Esophagus squamous epithelium (tissue), 5 donors: ENCODE measurements at places on chromosomes 12 and 14.

DNA sequence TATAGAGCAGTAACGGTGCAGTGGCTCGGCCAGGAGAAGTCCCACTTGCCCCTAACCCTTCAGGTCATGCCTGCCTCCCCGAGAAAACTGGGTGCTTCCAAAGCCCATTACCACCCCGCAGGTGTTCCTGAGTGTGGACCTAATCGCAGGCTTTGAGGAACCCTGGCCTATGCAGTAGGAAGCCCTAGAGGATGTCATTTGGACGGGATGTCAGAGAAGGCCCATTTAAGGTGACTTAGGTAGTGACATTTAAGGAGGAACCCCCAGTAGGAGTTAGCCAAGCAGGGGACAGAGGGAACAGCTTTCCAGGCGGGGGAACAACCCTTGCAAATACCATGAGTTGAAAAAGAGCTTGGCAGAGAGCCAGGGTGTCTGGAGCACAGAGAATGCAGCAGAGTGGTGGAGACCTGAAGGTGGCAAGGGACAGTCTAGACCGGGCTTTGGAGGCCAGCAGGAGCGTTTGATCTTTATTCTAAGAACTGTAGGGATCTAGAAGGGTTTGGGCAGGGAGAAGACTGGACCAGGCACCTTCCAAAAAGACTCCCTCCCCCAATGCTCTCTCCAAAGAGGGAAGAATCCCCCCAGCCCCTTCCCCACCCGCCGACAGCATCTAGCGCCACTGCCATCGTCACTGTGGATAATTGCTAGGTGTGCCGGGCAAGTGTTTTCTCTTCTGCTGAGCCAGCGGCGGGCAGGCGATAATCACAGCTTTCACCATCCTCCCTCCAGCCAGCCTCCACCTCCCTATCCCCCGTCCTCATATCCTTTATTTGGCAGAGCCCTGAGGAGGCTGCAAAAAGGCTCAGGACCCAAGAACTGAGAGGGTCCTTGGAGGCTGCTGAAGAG, 33.3 kb upstream of the BEGAIN start:
- DNase-seq, result no peak

DNA sequence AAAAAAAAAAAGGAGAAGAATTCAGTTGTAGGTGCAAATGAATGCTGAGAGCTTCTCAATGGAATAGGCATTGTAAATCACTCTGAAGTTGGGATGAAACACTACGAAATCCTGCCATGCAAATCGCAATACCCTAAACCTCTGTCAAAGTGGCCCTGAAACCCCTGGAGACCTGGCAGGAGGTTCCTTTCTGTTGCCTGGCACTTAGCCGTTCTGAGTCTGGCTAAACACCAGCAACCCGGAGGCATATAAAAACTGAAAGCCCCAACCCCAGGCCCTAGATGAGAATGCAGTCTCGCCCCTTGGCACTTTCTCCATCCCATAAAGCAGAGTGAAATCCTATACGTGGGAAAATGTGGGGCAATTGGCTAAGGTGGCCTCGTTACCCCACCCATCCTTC, 151.5 kb upstream of the PARP11 start:
- no peak for DNase-seq

- DNase-seq, result no peak
Measured at GRCh38 chr12:83261998-83262397, 575.3 kb downstream of the TMTC2 start.

DNA sequence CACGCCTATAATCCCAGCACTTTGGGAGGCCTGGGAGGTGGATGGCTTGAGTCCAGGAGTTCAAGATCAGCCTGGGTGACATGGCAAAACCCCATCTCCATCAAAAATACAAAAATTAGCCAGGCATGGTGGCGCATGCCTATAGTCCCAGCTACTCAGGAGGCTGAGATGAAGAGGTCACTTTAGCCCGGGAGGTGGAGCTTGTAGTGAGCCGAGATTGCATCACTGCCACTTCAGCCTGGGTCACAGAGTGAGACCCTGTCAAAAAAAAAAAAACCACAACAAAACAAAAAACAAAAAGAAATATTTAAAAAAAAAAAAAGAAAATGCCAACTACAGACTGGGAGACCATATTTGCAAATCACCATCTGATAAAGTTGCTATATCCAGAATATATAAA, 17.5 kb downstream of the WDR89 start:
- no peak for DNase-seq

DNA sequence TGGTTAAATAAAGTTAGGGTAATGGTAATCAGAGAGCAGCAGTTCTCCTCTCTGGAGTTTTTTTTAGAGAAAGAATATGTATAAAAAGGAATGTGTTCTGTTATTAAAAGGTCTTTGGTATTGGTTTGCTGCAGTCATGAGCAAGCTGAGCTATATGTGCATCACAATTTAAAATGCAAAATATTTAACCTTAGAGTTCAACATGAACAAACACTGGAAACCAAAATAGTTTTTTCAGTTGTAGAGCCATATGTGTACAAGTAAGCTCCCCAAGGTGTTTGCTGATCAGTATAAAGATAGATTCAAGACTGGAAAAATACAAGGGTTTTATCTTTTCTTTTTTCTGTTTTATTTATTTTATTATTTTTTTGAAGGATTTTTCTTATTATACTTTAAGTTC, 245.0 kb downstream of the NUBPL start:
- DNase-seq, result no peak

- DNase-seq, result no peak
Measured at GRCh38 chr14:106417224-106418049, 891.1 kb downstream of the TMEM121 start.

- DNase-seq, result peak; percentile 24
Measured at GRCh38 chr12:12010277-12011039, 60.3 kb upstream of the BCL2L14 start.
